ENCODE measurements at places on chromosomes 2 and 18.

DNA sequence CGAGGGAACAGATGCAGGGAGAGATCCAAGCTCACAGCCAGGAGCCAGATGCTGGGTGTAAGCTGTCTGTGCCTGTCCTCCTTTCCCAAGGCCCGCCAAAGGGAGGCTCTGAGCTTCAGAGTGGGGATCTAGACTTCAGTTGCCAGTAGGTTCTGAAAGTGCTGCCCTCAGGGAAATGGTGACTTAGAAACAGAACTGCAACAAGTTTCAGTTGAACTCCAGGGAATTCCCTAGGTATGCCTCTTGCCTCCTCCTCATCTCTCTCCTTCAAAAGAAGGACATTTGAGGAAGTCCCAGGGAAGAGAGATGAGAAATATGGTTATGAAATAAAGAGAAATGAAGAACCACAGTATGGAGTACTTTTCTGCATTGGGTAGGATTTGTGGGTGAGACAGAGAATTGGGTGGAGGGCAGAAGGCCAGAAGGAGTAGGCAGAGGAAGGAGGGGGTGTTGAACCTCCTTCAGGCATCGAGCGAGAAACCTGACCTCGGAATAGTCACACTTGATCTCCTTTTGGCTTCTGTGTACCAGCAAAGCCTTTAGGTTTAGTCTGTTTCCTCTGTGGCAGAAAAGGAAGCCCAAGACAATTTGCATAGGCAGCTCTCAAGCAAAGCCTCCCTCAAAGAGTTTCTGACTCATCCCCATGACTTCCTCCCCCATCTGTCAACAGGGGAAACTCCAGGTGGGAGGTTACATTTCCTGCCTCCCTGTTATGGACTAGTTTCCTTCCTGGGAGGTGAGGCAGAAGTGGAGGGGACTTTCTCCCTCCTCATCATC lies 45.7 kb downstream of the QPCT start:
- peak; percentile 92 for DNase-seq

- DNase-seq = peak; percentile 23
These were observed 327.2 kb upstream of the TRIB2 start for GRCh38 chr2:12389344-12390045.

GRCh38 chr18:7221424-7222155 lies 9.3 kb upstream of the LRRC30 start:
- peak; percentile 86 for DNase-seq

DNA sequence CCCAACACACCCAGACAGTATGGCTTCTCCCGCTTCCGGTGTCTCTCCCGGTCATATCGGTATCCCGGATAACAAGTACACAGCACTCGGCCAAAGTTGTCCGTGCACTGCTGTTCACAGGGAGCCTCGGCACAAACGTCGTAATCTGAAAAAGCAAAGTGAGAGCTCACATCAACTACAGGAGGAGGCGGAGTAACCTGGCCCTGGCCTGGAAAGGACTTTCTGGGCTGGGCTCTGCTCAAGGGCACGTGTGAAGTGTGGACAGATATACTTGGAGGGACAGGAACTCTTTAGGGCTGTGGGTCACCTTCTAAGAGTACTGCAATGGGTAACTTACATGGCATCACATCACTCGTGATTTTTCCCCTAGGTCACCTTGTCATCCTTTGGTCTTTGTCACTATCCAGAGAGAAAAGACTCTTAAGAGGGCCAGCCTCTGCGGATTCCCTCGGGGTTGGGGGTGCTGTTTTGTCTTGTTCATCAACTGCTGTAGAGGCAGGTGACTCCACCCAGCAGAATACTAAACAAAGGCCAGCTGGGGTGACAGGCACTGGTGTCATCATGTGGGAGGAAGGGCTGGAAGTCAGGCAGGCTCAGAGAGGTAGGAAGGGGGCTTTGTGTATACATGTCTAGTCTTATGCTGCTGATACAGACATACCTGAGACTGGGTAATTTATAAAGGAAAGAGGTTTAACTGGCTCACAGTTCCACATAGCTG lies 110.6 kb upstream of the LMAN1 start:
- DNase-seq = no peak

- DNase-seq = no peak
These were observed 36.4 kb downstream of the RAMP1 start for GRCh38 chr2:237895544-237896506.

Data from fibroblast of pulmonary artery (primary cell).